MG63 (cell line): ENCODE measurements at places on chromosomes 7 and 10. TPM values are rescaled to one million over a fixed set of nuclear protein-coding genes. Genes with fewer than 3 reads are reported as not detected.
A peak's percentile ranks its signal among the peaks of the same experiment; 100 is the strongest.

CFAP70 gene
- 2.8 and 4.1 TPM in 2 replicates for total RNA-seq

DNA sequence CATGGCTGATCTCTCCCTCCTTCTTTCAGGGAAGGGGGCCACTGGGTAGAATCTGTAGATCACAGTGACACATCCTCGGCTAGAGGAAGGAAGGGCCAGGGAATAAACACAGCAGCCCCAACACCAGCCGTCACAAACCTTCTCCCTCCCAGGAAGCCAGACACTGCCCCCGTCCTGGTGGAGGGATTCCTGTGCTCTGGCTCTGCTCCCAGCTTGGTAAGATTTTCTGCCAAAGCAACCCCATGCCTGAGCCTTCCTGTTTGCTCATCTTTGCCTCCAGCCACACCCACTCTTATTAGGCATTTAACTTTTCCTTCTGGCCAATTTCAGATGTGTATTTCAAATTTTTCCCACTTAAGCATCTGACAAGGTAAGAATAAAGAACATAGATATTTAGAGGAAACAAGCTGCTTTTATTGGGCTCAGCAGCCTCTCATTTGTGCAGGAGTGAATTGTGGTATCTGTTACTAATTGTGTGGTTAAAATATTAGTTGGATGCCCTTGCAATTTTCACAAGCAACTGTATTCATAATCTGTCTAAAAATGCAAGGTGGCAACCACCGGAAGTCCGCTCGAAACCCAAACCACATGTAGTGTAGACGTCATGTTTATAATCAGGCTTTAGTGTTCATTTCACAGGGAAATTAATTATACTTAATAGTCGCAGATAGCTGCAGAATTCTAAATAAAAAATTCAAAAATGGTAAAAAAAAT is 13.2 kb upstream of the NPS start:
- DNase-seq, result peak; percentile 74

DNA sequence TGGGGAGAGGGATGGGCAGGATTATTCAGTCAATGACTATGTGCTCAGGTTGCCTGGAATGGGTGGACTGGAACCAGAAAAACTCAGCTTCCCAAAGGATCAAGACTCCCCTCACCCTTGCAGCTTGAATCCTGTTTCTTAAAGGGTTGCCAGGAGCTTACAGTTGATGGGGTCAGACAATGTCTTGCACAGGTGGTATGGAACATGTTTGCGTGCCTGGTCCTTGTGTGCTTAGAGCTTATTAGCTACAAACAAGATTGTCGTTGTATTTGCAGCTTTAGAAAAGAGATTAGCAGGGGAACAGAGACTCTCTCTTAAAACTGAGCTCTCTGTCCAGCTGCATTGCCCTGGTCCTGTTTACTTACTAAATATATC is 56.9 kb downstream of the PRR15 start:
- DNase-seq, result no peak

GRCh38 chr7:45074528-45075354 is 14.0 kb downstream of the NACAD start:
- DNase-seq, result no peak

DNA sequence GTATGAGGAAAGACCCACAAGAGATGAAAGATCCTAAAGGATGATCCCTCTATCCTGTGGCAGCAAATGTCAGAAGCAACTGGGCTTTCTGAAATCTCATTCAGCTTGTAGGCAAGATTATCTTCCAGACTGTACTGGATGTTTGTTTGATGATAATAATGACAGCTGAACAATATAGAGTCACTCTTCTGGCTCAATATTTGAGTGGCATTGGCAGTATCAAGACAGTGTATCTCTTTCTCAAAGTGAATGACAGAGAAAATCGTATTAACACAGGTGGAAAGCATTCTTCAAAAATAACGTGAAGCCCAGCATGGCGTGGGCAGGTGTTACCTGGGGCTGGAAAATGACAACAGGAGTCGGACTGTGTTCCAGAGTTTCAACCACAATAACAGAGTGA is 114.5 kb downstream of the GPR37 start:
- no peak for DNase-seq

GRCh38 chr7:44378744-44379143 is 53.4 kb upstream of the CAMK2B start:
- peak; percentile 79 for DNase-seq

DNA sequence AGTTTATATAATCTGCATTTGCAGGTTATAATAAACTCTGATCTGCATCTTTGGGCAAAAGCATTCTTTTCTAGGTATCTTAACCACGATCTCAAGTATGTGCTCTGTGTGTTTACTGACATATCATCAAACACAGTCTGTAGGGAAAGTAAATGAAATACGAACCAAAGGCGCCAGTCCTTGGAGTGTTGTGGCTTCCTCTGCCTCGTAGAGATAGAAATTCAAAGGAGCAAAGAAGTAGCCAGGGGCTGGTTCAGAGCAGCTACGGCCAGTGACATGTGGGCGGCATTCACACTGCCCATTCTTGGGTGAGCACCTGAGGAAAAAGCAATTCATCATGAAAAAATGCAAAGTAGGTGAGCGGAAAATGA is 38.7 kb downstream of the LAMB4 start:
- no peak for DNase-seq

- DNase-seq, result peak; percentile 12
Observed at GRCh38 chr7:91347290-91347689, 83.1 kb downstream of the FZD1 start.

COX19 gene
- 4.4 and 10.1 TPM in 2 replicates for total RNA-seq

NEBL gene
- total RNA-seq, result 0.03 and 0.07 TPM in 2 replicates
